ENCODE measurements at places on chromosomes 16 and 17.

DNA sequence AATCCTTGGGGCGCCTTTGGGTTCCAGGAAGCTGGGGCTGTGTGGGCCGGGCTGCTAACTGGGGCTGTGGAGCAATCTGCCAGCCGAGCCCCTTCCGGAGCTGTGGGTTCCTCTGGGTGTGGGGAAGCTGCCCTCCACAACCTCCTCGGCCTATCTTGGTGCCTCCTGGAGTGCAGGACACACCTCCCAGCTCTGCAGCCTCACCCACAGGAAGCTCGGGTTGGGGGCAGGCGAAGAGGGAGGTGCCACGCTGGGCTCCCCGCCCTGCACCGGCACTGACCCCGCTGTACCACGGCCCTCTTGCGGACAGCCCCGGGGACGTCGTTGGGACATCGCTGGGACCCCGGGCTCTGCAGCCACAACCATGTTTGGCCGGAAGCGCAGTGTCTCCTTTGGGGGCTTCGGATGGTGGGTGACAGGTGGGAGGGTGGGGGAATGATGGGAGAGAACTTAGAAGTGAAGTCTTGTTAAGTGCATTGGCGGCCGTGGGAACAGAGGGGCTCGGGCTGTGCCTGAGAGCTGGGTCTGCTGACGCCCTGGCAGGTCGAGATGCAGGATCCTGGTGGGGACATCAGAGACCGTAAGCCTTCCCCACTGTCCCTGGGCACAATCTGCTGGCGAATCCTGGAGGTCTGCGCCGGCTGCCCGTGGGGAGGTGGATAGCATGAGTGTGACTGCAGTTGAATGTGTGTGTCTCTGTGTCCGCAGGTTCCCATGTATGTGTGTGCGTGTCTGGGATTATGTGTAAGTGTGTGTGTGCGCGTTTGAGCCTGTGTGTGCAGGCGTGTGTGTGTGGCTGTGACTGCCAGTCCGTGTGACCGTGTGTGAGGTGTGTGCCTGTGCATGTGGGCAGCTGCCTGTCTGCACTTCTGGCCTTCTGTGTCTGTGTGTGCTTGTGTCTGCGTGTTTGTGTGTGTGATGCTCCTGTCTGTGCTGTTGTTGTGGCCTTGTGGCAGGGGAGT is at the start of gene RAP1GAP2:
TSS of gene RAP1GAP2 (plus strand) at position 275 of the 962 bp plus-strand sequence. CDS start at position 365, 90 bp downstream.
- no peak for DNase-seq

- DNase-seq: peak; percentile 75
Observed at GRCh38 chr16:3983081-3983520, 102.6 kb upstream of the CREBBP start.

- DNase-seq: no peak
Observed at GRCh38 chr17:78259192-78259554, 27.7 kb downstream of the TMEM235 start.

- DNase-seq: no peak
Observed at GRCh38 chr17:34726536-34727384, 147.4 kb downstream of the TMEM132E start.

- no peak for DNase-seq
Observed at GRCh38 chr16:84897911-84898377, 78.2 kb downstream of the CRISPLD2 start.

DNA sequence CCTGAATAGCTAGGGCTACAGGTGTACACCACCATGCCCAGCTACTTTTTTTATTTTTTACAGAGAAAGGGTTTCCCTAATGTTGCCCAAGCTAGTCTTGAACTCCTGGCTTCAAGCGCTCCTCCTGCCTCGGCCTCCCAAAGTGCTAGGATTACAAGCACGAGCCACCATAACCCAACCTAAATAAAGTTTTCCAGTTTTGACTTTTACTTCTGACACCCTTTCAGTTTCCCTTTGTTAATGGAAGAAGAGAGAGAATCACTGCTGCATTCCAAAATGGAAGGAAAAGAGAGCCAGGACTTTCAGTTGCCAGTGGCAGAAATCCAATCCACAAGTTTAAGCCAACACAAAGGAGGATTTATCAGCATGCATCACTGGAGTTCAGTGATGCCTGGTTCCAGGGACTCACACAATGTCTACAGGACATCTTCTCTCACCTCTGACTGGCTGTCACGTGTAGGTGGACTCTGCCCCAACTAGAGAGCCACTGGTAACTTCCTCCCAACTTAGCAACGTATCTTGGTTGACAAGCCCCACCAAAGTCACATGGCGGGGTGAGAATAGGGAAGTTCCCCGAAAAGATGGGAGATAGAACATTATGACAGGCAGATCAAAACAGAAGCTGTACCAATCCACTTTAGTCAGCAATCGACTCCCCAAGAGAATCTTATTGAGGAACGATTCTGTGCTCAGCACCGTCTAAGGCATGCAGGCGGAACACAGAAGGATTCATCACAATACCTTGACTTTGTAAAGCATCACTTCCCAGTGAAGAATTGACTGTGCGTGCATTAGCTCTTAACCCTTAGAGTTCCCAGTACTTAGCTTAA is 46.5 kb downstream of the GAS7 start:
- no peak for DNase-seq

- no peak for DNase-seq
Observed at GRCh38 chr16:11273721-11274324, 394 bp upstream of the PRM3 start.

DNA sequence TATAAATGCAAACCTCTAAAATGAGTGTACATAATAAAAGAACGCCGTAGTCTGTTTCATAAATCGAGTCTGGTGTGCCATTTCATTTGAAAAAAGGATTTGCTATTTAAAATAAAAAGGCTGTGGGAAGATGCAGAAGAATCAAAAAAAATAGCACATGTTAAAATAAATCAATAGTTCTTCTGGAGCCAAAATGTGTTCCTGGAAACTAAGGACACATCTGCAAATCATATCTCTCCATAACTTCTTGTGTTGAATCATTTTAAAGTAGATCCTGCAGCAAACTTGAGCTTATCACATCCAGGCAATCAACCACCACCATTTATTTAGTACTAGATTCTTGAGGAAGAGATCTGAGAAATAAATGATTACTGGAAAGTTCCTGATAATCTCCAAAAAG is 29.0 kb downstream of the XPO6 start:
- DNase-seq: no peak

- DNase-seq: peak; percentile 24
Observed at GRCh38 chr16:15049581-15050180, 6.2 kb downstream of the NTAN1 start.

DNA sequence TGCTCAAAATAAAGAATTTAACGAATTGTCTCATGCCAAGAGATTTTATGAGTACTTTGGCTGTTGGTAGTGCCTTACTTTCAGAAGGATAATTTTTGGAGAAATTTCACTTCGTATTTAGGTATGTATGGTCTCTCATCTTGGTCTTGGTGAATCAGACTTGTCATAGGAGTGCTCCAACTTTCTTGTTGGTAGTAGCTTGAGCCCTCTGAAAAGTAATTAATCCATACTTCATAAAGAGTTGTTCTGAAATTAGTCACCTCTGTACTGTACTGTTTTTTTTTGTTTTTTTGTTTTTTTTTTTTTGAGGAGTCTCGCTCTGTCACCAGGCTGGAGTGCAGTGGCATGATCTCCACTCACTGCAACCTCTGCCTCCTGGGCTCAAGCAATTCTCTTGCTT is 11.6 kb downstream of the ZNRF1 start:
- DNase-seq: no peak

DNA sequence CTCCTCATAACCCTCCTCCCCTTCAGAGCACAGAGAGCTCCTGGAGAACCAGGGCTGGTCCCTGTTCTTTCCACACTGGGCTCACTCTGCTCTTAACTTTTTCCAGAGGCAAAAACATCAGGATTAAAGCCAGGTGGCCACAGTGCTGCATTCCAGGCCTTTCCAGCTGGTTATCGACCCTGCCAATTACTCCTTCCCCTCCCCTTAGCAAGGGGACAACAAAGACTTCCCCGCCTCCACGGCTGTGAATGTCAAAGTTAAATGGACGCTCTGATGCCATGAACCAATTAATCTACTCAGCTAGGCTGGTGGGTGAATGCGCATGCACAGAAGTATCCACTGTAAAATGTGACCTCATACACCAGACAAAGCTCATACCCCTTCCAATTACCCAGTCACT is 23.1 kb downstream of the ACLY start:
- no peak for DNase-seq

DNA sequence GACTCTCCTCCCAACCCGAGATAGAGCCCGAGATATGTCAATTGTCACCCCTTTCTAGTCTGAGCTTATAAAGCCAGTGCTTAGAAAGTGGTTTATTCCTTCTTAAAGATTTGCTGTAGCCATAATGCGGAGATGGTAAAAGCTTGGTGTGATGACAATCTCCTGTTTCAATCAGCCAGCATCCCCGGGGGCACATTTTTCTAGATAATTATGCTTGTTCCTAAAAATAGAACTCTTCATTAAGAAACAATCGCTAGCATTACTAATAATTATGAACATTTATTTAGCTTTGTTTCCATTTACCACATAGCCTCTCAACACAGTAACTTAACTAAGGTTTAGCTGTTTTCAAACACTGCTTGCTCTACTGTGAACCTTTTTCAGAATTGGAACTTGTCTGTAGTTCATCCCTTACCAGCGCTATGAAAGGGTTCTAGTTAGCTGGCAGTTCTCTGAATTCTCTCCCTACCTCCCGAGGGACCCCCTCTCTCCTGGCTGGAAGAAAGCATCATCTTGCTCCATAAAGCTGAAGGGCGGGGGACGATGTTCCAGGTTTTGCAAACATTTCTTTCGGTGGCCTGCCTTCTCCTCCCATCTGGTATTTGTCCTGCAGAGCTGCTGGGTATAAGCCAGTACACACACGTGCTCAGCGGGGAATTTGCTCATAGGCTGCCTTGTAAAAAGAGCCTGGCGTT is 922 bp upstream of the MRPL58 start:
- DNase-seq: peak; percentile 80

Data from fibroblast of pulmonary artery (primary cell).